Activated CD4-positive, alpha-beta T cell treated with anti-CD3 and anti-CD28 coated beads, Interleukin-2, amount 50 U/mL, for 4 hours (primary cell): ENCODE measurements at places on chromosomes 3 and 15.
A peak's percentile ranks its signal among the peaks of the same experiment; 100 is the strongest.

GRCh38 chr3:52346623-52347530 lies 30.8 kb downstream of the DNAH1 start:
- no peak for DNase-seq

DNA sequence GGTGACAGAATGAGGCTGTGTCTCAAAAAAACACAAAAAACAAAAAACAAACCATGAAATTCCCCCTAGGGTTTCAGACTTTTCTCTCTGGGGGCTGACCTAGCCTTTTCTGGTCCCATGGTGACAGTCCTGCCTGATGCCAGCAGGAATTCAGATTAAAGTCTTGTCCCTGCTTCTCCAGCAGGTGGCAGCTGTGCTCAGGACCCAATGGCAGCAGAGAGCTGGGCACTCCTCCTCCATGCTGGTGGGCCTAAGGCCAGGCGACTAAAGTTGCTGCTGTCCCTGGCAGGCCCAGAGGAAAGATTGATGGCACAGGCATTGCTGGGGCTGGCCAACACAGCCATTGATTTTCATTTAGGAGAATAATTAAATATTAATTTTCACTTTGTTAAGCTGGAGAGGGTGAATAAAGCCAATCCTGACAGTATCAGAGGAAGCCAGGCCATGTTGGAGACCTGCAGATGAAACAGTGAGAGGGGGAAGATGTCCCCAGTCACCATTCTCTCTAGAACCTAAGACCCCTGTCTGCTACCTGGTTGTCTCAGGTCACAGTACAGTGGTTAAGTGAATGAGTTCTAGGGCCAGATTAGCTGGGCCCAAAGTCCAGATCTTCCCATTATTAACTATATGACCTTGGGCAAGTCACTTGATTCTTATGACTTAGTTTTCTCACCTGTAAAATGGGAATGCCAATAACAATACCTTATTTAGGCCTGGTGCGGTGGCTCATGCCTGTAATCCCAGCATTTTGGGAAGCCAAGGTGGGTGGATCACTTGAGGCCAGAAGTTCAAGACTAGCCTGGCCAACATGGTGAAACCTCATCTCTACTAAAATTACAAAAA lies 7.1 kb downstream of the CELF6 start:
- DNase-seq: peak; percentile 51

GRCh38 chr3:159260049-159260662 lies 458.3 kb downstream of the MFSD1 start:
- DNase-seq: peak; percentile 2

- no peak for DNase-seq
Measured at GRCh38 chr3:139238281-139239030, 105.4 kb upstream of the MRPS22 start.

GRCh38 chr3:112807685-112808084 lies 39.0 kb downstream of the CD200R1L start:
- no peak for DNase-seq

DNA sequence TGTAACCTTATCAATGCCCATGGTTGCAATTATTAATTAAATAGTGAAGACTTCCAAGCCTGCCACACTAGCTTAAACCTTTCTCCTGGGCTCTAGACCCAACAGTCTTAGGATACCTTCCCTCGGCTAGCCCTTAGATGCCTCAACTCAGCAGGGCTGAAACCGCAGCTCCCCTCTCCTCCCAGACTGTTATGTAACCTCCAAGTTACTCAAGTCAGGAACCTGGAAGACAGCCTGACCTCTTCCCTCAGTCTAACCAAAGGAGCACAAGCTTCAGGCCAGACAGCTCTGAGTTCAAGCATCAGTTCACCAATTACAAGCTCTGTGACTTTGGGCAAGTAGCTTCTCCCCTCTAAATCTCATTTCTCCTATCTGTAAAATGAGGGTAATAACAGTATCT lies 70.5 kb upstream of the HACD2 start:
- DNase-seq: no peak

GRCh38 chr15:52262364-52262763 lies 33.2 kb downstream of the MYO5C start:
- no peak for DNase-seq

- no peak for DNase-seq
Measured at GRCh38 chr15:69319384-69320375, 21.0 kb downstream of the PAQR5 start.

- DNase-seq: no peak
Measured at GRCh38 chr15:78102741-78103140, 10.4 kb downstream of the SH2D7 start.

DNA sequence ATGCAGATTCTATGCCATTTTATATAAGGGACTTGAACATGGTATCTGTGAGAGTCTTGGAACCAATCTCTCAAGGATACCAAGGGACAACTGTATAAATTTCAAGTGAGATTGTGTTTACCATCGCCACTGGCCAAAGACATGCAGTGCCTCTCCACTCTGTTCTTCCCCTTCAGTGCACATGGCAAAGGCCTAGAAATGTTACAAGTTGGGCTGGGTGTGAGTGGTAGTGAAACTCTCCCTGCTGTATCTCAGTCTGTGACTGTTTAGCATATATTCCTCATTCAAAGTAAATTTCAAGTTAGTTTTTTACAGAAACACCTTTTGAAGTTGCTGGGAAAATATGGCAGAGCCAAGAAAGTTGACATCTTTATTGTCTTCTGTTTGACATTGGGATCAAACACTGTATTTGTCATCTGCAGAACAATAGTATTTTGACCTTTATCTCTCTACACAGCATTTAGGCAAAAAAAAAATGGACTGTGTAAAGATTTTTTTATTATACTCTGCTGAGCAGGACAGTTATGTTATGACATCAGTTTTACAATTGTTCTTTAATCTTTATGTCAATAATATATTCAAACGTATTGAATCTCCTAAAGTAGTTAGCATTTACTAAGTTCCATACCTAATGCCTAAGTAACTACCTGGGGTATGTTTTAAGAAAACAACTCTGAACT lies 101.4 kb downstream of the CCNL1 start:
- DNase-seq: no peak

- DNase-seq: no peak
Measured at GRCh38 chr3:5140839-5141238, 18.7 kb downstream of the ARL8B start.

DNA sequence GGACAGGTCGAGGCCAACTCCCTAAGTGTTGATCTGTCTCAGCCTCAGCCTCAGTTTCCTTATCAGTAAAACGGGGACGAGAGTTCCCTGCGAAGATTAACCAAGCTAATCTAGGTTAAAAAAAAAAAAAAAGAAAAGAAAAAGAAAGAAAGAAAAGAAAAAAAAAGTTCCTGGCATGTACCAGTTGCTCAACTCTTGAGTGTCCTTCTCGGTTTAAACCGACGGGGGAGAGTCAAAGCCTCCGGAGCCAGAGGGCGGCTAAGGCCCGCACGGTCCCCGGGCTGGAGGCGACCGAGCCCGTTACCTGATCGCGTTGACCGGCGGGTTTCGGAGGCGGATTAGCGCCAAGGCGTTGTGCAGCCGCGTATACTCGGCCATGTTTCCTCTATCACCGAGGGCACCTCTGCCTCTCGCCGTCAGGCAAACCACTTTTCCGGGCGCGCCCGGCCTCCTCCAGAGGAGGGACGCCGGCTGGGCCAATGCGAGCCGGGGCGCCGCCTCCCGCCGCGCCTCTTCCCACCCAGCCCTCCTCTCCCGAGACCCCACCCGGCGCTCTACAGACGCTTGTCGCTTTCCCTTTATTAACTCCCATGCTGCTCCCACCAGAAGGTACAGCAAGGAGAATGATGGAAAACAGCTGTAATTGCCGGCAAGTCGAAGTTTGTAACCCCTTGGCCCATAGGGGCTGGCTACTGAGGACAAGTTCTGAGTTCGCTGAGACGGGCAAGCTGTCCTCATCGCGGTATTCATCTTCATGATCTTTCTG lies at the start of gene EHHADH:
EHHADH (minus strand) TSS at position 405 of the 766 bp plus-strand sequence; CDS start at position 378, 27 bp downstream.
- DNase-seq: peak; percentile 18

DNA sequence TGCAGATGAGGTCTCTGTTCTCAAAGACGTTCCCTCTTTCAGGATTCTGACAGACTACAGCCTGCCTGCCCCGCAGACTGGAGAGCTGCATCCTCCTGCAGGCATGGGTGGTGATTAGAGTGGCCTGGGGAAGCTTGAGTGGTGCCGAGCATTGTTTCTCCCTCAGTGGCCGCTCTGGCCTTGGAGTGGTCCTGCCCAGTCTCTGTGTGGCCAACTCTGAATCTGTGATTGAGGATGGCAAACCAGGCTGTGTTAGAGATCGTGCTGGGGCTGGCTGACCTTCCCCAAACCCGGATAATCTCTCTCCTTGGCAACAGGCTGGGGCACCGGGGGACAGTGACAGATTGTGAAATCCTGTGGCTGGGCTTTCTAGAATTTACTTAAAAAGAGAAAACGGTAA lies 11.0 kb upstream of the ADCY5 start:
- DNase-seq: no peak

DNA sequence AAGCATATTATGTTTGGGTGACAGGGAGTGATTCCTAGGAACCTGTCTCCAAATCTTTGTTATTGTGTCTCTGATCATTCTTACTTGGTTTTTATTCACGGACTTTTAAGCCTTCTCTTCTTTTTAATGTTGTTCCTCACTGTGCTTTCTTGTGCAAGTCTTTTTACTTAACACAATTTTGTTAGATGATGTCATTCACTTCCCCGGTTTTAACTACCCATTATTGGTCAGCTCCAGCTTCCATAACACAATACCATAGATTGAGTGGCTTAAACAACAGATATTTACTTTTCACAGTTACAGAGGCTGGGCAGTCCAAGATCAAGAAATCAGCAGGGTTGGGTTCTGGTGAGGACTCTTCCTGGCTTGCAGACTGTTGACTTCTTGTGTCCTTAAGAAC lies 436.3 kb upstream of the CBLB start:
- no peak for DNase-seq

DNA sequence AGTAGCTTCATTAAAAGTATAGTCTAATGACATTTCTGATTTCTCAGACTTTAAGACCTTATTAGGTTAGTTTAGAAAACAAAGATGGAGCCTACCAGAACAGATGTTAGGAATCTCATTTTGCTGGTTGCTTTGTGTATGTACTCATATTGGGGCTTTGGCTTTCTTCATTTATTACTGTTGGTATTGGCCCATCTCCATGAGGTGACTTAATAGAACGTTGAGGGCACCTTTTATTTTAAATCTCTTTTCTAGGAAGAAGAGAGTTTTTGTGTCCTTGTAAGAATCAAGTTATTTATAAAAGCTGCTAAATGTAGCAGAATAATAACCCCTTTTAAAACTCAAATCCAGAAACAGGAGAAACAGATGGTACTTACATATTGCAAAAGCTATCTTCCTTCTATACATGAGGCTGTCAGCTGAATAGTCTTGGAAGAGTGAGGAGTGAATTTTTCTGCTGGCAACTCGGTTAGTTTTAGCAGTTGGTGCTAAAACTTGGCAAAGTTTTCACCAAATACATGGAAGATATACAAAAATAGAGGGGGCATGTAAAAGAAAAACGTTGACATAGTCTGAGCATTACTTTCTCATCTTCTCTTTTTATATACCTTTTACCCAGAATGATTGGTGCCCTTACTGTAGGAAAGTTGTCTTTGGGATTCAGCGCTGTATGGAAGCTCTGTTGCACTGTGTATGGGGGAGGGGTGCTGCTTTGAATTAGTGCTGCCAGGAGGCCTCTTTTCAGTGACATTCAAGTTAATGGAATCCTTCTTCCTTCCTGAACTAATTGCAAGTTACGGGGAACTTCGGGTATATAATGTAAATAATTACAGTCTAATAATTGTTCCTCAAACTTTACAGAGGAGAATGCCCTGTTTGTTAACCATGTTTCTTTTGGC lies 35.8 kb downstream of the CTNNB1 start:
- no peak for DNase-seq

GRCh38 chr15:32778391-32779176 lies 60.8 kb downstream of the GREM1 start:
- no peak for DNase-seq

DNA sequence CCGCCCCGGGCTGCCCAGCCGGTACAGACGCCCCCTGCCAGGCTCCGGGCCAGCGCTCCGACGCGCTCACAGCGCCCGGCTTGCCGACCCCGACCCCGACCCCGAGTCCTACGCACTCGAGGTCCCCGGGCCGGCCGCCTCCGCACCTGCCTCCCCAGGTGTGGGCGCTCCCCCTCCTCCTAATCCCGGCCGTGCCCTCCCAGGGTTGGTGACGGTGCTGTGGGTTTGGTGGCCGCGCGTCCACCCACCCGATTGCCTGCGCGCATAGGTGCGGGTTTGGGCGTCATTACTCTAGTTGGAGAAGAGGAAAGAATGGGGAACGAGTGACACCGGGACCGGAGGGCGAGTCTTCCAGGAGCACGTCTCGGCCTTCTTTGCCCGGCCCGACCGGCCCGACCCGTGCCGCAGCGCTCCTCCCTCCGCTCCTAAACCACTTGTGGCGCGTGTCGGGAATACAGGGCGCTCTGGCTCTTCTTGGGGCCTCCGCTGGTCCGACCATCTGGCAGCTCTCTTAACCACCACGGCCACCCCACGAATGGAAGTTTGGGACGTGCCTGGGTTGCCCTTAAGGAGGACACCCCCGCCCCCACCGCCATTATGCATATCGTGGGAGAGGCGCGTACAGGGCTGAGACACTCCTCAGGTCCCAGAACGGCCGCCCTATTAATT lies 810 bp upstream of the THRB start:
- DNase-seq: no peak

- no peak for DNase-seq
Measured at GRCh38 chr3:9638155-9638554, 11.2 kb upstream of the MTMR14 start.

DNA sequence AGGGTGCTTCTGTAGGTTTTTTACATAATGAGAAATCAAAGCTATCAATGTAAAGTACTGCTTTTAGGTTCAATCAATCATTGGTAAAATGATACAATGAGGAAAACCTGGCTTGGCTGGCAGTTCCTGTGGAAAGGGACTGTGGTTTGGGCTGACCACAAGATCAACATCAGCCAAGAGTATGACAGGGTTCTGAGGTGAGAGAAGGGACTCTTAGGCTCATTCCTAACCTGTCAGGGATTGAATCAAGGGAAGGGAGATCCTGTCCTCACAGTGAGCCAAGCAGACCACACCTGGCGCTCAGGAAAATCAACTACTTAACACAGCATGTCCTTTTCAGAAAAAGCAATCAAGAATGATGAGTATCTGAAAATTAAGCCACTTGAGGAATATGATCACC lies 111.1 kb downstream of the MAGI1 start:
- no peak for DNase-seq

DNA sequence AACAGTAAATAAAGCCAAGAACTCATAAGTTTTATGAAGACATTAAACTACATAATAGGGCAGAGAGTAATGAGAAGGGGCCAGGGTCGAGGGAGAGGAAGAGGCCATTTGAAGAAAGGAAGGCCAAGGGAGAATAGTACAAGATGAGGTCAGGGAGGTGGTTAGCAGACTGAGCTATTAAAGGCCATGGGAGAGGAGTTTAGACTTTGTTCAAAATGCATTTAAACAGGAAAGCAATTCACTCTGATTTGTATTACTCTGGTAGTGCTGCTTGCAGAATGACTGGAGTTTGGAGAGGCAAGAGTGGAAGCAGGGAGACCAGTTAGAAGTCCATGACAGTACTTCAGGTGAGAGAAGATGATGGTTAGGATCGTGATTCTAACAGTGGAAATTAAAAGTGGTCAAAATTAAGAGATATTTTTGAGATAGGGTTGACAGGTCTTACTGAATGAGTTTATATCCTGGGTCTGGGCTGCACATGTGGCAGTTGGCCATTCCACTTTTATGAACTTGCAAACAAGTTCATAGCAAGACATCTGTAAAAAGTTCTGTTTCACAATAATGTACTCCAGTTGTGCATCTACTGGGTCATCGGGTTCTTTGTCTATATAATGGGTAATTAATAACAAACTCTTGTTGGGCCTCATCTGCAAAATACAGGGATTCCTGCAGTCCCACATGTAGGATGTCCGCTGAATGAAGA lies 16.3 kb downstream of the PPP2R3A start:
- no peak for DNase-seq
